ENCODE measurements at places on chromosomes 1 and 21.

DNA sequence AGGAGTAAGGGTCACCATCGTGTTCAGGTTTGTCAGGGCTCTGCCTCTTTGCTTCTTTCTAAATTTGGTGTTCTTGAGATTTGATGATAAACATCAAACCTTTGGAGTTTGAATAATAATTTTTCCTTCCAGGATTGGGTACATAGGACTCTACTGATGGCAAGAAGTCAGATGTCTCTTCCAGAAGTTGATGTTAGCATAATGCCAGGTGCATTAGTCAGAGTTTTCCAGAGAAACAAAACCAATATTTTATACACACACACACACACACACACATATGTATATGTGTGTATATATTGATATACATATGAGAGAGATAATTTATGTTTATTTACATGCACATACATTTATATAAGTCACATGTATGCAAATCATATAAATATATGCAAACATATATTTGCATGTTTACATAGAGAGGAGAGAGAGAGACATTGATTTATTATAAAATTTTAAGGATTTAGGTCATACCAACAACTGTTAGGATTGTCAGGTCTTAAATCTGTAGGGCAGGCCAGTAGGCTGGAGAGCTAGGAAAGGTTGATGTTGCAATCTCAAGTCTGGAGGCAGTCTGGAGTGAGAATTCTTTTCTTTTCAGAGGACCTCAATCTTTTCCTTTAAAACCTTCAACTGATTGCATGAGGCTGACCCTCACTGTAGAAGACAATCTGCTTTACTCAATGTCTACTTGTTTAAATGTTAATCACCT lies 199.2 kb downstream of the HLX start:
- peak; percentile 44 for DNase-seq

DNA sequence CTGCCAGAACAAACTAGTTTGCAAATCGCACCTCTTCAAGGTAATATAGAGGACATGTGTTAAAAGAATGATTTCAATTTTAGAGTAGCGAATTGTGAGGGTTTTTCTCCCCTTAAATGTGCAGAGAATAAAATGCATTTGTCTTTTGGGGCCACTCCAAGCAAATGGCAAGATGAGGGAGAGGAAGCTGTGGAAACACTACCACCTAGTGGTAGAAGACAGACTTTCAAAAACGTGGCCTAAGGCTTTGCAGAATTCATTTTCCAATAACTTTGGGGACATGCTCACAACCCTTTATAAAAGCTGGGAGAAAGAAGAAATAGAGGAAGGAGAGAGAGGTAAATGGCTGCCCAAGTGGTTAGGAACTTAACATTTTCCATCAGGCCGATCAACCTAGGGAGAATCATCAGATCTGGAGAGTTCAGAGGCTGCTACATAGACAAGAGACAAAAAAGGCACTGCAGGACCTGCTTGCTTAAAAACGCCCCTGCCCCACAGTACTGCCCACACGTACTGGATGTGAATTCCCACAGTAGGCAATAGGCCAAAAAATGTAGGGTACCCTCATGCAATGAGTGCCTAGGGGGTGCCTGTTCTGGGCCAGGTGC lies 15.7 kb upstream of the RCAN1 start:
- DNase-seq: peak; percentile 64

DNA sequence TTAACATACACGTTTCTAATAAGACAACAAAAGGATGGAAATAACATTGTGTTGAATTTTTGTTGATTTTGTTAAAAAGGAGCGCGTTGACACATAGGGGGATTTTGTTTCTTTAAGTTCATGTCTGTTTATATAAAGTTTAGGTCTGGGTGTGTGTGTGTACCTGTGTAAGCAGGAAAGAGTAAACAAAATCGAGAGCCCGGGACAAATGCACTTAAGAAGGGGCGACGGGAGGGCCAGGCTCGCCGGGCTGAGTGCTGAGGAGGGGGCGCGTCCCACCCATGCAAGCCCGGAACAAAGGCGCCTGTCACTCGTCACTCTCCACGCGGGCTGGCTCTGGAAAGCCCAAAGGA lies 28.8 kb upstream of the TRIM17 start:
- no peak for DNase-seq

DNA sequence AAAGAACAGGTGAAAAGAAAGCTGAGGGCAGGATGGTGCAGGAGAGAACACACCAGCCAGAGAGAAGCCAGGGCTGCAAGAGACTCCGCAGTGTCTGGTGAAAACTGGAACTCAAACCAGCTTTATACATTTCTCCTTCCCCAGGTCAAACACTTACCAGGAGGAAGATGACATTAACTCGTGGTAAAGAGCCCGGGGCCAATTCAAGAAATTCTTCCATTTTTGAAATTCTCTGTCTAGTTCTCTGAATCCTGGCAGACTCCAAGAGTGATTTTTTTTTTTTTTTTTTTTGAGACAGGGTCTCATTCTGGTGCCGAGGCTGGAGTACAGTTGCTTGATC lies 25.8 kb upstream of the SIPA1L2 start:
- no peak for DNase-seq

DNA sequence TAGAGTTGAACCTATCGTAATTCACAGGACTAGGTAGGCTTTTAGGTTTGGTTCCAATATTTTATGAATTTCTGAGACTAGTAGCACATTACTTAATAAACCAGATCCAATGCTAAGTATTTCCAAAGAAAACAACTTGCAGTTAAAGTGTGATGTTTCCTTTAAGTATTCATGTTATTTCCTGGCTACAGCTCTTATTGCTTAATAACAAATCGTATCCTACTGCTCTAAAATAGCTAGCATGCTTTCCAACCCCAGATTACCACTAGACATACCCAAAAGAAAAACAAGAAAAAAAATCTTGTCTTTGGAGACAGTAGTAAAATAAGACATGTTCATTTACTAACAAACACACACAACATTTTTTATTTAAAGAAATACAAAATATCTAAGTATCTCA lies 898 bp downstream of the KRTAP27-1 start:
- no peak for DNase-seq

- peak; percentile 46 for DNase-seq
Measured at GRCh38 chr21:27802816-27803475, 836.1 kb upstream of the ADAMTS5 start.

GRCh38 chr1:230976825-230977747 lies 1.6 kb downstream of the TTC13 start:
- DNase-seq: no peak

- DNase-seq: peak; percentile 32
Measured at GRCh38 chr1:24643363-24644099, 429 bp downstream of the SRRM1 start.

Data from ELR (cell line).